Neural cell (in vitro differentiated cells): ENCODE measurements at places on chromosomes 6 and 20. TPM values are rescaled to one million over a fixed set of nuclear protein-coding genes. Genes with fewer than 3 reads are reported as not detected.

NOP56 gene
- 184 and 188 TPM in 2 replicates for polyA plus RNA-seq

TRIM31 gene
- not detected in 2 replicates for polyA plus RNA-seq

TP53TG5 gene
- polyA plus RNA-seq = not detected in 2 replicates

NHSL1 gene
- 1.5 and 2.4 TPM in 2 replicates for polyA plus RNA-seq

PACSIN1 gene
- 3.1 and 5.7 TPM in 2 replicates for polyA plus RNA-seq

GTSF1L gene
- polyA plus RNA-seq = not detected in 2 replicates

FRS3 gene
- polyA plus RNA-seq = 14.7 and 15.7 TPM in 2 replicates

PCSK2 gene
- polyA plus RNA-seq = 27.9 and 29.8 TPM in 2 replicates

SLC2A10 gene
- polyA plus RNA-seq = 0.22 TPM in 1 of 2 replicates, not detected in the other

SLC22A7 gene
- polyA plus RNA-seq = 2.3 and 2.4 TPM in 2 replicates

STXBP5 gene
- 44.8 and 56.4 TPM in 2 replicates for polyA plus RNA-seq

HLA-DQB1 gene
- not detected in 2 replicates for polyA plus RNA-seq

PRDM13 gene
- not detected in 2 replicates for polyA plus RNA-seq

NFKBIL1 gene
- 88.7 and 92.8 TPM in 2 replicates for polyA plus RNA-seq

MOG gene
- not detected in 2 replicates for polyA plus RNA-seq

RARS2 gene
- polyA plus RNA-seq = 48.8 and 50.4 TPM in 2 replicates

OR2B6 gene
- not detected in 2 replicates for polyA plus RNA-seq

PXDC1 gene
- 3.9 and 4.2 TPM in 2 replicates for polyA plus RNA-seq

MRAP2 gene
- polyA plus RNA-seq = 1.0 and 1.4 TPM in 2 replicates
